Glutamatergic neuron (in vitro differentiated cells): ENCODE measurements at places on chromosomes 6 and 20.

DNA sequence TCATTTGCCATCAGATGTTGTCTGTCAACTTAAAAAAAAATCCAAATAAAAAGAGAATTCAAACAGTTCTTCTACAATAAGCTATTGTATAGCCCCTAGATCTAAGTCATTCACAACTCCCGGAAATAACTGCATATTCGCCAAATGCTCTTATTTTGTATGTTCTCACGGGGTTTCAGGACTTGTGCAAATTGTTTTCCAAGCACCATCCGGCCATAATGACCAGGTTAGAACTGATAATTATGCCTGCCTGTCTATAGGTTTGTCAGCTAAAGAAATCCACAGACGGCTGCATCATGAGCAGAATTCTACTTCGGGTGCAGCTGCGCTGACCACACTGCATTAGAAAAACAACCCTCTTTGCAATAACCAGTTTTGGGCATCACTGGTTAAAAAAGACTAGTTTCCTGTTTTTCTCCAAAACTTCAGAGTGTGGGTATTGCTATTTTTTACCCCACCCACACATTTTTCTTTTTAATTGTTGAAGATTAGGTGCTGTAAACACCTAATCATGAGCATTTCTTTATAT lies 87.7 kb downstream of the HIVEP2 start:
- no peak for DNase-seq

GRCh38 chr6:134056046-134056445 lies 3.6 kb upstream of the SLC2A12 start:
- no peak for DNase-seq

DNA sequence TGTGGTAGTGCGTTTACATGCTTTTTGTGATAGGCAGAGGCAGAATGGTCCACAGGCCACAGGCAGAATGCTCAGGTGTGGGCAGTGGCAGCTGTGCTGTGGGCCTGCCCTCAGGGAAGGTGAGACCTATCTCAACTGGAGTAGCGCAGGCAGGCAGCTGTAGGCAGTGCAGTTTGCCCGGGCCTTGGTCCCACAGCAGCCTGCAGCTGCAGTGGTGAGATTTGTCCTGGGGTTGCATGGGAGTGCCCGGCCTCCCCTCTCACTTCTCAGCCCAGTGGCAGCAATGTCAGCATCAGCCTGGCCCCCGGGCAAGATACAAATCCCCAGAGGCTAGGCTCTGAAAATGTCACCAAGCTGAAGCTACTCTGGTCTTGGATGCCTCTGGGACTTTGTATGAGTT lies 6.1 kb upstream of the PPIL4 start:
- no peak for DNase-seq

- DNase-seq, result no peak
Measured at GRCh38 chr20:4136967-4137334, 121.6 kb upstream of the RNF24 start.

- no peak for DNase-seq
Measured at GRCh38 chr20:62061851-62062423, 3.7 kb downstream of the TAF4 start.

DNA sequence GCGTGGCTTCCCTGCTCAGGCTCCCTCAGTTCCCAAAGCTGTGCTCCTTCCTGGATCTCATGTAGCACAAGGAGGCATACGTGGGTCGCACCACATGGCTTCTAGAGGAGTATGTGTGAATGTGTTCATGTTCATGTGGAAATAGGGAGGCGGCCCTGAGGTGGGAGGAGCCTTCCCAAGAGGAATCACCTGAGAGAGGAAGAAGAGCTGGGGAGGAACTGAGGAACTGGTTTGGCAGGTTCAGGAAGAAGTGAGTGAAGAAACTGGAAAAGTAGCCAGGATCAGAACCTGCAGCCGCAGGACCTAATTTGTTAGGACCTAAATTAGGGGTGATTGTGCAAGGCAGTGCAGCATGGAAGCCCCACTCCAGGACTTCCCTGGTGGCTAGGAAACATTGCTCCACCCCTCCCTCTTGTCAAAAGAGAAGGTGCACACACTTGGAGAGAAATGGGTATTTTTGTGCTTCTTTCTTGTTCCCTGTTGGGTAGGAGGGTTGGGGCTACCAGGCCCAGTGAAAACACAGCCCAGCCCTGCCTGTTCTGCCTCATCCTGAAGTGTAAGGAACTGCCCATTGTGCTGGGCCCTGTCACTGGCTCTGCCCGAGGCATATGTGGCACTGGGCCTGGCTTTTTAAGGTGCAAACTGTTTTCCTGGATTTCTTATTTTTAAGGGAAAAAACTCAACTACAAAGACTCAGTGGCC lies 20.7 kb downstream of the SYNJ2 start:
- no peak for DNase-seq

- DNase-seq, result no peak
Measured at GRCh38 chr6:166318649-166319600, 10.7 kb upstream of the PRR18 start.

DNA sequence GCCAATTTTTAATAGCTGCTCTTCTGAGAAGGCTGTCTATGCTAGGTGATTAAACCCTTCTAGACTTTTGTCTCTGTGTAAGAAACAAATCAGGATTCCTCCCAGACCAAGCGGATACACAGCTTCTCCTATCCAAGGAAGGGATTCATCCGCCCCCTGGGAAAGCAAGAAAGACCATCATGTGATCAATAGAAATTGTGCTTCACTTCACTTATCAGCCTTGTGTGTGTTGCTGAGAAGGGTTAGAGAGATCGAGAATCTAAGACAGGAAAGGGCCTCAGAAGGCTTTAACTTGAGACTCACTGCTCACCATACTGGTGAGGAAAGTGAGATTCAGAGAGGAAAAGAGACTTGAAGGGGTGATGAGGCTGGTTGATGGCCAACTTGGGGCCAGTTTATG lies 1.5 kb downstream of the ABCC10 start:
- no peak for DNase-seq

DNA sequence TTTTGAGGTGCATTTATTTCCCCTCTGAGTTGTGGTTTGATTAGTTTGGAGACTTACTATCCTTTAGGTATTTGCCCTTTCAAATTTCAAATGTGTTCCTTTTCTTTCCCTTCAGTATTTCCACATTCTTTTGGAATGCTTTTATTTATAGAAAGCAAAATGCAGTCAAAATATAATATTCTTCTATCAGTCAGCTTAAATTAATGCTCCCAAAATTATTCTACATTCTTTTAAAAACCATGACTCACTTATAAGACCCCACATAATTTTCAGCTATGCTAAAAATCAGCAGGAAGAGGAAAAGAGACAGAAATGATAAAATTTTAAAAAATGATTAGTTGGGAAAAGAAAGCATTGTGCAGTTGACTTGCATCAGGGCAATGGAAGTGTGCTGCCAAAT lies 180.0 kb upstream of the SMLR1 start:
- DNase-seq, result no peak

DNA sequence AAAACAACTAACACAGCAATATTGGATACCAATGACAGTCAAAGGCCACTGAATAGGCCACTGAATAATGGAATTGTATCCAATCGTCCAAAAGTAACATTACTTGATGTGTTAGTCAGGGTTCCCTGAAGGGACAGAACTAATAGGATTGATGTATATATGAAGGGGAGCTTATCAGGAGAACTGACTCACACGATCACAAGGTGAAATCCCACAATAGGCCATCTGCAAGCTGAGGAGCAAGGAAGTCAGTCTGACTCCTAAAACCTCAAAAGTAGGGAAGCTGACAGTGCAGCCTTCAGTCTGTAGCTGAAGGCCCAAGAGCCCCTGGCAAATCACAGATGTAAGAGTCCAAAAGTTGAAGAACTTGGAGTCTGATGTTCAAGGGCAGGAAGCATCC lies 571.4 kb downstream of the PRKN start:
- no peak for DNase-seq

GRCh38 chr6:30443657-30444450 lies 45.5 kb upstream of the HLA-E start:
- no peak for DNase-seq

GRCh38 chr6:15502446-15503345 lies 160.1 kb downstream of the DTNBP1 start:
- no peak for DNase-seq
